ENCODE measurements at places on chromosomes 16 and 17.

DNA sequence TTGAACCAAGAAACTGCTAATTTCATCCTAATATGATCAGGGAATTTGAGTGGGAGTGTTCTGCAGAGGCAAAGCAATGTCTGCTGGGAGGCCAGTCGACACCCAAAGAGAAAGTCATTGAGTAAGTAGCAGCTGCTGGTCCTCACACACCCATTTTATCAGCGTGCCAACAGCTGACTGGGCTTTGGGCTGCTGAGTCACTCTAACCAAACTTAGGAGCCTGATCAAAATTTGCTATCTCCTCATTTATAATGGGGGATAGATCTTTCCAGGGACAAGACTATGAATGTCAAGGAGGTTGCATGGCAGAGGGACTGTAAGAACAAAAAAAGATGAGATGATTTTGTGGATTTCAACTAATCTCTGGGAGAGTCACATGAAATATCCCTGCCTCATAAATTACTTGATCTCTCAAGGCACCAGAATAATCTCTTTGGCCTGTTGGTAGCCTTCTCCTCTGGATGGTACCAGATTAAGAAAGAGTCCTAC, 32.9 kb downstream of the CPSF4L start:
- H3K27me3 ChIP-seq: no peaks in the 10 kb centered on the region
- H3K4me1 ChIP-seq: peaks cover 2% of the 10 kb centered on the region

DNA sequence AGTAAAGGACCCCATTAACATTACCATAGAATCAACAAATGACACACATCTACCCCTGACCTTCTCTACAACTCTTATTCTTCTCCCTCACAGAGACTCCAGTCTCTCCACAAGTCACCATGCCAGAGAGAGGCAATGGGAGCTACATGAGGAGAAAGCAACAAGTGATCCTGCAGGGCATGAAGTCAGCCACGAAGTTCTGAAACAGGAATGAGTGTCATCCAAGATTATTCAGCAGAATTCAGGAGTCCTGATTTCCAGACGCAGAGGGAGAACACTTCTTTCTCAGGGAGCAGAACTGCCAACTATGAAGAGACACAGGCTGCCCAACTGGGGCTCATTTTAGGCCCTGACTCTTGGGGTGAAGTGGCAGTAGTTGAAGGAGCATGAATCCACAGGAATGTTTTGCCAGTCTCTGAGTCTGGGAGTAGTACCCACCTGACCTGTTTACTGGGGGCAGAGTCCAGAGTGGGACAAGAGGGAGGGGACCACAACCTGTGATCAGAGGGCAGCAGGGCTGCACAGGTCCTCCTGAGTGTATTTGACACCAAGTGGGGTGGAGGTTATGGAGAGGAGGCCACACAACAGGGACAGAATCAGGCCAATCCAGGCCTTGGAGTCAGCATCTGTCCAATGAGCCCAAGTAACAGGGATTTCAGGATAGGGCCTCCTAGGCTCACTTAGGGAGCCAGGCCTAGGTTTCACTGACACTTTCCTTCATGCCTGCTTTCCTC, 2.4 kb upstream of the MTMR4 start:
- H3K4me1 ChIP-seq: peaks cover 21% of the 10 kb centered on the region
- H3K36me3 ChIP-seq: peaks cover 6% of the 10 kb centered on the region
- peak overlapping the region; percentile 40 for H3K27ac ChIP-seq
- peak overlapping the region; percentile 74 for H3K4me3 ChIP-seq

DNA sequence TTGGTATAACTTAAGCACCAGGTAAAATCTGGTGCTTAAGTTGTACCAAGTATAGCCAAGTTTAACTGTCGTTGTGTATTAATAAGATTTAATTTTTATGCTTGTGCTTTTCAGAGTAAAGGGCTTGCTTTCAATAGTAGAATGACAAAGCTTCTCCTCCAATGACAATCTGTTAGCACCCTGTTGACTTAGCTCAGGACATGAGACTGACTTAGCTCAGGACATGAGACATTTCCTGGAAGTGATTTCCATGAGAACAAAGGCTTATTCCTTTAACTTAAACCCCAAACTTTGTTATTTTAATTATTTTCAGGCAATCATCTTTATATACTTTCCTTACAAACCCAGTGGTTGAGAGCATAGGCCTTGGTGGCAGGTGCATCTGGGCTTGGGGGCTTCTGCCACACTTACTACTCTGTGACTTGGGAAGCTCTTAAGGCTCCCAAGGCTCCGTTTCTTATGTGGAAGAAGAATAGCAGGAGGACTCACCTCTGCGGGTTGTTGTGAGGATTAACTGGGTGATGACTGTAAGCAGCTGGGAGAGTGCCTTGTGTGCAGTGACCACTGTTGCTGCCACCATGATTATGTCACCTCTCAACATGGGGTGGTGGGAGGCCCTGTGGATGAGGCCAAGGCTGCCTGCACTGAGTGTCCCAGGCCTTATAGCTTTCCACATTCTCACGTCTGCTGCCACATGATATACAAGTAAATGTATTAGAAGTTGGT, 59.4 kb upstream of the CMIP start:
- H3K4me1 ChIP-seq: peaks cover 2% of the 10 kb centered on the region
- no peak overlapping the region for H3K4me3 ChIP-seq
- peaks cover 17% of the 10 kb centered on the region for H3K36me3 ChIP-seq
- no peak overlapping the region for H3K27ac ChIP-seq

GRCh38 chr16:11129378-11129781, 126.6 kb downstream of the SOCS1 start:
- H3K27me3 ChIP-seq: no peaks in the 10 kb centered on the region
- no peak for DNase-seq
- no peak overlapping the region for H3K27ac ChIP-seq
- H3K4me1 ChIP-seq: peaks cover 24% of the 10 kb centered on the region
- H3K36me3 ChIP-seq: peaks cover 6% of the 10 kb centered on the region

DNA sequence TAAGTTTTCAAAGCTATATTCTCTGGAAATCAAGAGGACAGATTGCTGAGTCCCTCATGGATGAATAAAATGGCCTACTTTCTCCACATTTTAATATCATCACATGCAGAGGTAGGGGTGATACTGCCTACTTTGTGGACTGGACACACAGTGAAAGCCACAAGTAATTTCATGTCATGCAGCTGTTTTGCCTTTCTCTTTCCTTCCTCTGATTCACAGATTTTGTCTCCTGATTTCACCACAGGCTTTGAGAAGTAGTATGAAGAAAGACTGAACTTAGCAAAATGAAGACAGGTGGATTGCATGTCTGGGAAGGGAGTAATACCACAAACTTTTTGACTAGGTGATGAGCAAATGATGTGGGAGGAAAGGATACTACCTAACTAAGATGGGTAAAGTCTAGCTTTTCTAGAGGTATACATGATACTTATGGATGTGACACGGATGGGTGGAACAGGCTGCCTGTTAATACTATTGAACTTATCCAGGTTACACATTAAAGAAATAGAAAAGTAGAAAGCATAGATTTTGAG, 478.4 kb upstream of the GOT2 start:
- no peaks in the 10 kb centered on the region for H3K36me3 ChIP-seq
- peaks cover 2% of the 10 kb centered on the region for H3K4me1 ChIP-seq
- DNase-seq: no peak
- no peaks in the 10 kb centered on the region for H3K27me3 ChIP-seq
- H3K4me3 ChIP-seq: no peak overlapping the region

- peaks cover 15% of the 10 kb centered on the region for H3K4me1 ChIP-seq
- no peaks in the 10 kb centered on the region for H3K36me3 ChIP-seq
- no peak overlapping the region for H3K27ac ChIP-seq
Measured at GRCh38 chr17:50627782-50628601, 6.7 kb upstream of the ABCC3 start.

- H3K4me1 ChIP-seq: no peaks in the 10 kb centered on the region
- no peak overlapping the region for H3K4me3 ChIP-seq
- H3K27ac ChIP-seq: no peak overlapping the region
- DNase-seq: no peak
Measured at GRCh38 chr17:16448490-16448889, 33.1 kb downstream of the TRPV2 start.

- H3K27me3 ChIP-seq: no peaks in the 10 kb centered on the region
- H3K27ac ChIP-seq: no peak overlapping the region
- H3K4me1 ChIP-seq: peaks cover 18% of the 10 kb centered on the region
- H3K4me3 ChIP-seq: no peak overlapping the region
- no peak for DNase-seq
Measured at GRCh38 chr16:13438064-13438463, 481.9 kb upstream of the ERCC4 start.

DNA sequence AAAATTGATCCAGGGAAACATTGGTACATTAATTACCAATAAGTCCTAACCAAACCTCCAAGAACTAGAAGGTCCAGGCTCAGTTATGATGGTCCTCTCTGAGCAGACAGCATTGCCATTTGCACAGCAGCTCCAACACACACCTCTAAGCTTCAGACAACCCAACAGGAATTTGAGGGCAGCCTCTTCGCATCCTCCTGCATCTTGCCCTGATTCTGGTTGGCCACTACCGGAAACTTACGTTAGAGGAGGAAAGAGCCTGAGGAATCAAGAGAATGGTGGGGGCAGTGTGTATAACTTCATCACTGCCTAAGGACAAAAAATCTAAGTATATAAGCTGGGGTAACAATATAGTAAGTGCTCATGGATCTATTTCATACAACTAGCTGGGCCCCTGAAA, 15.7 kb downstream of the FAM117A start:
- no peak overlapping the region for H3K4me3 ChIP-seq
- H3K27ac ChIP-seq: no peak overlapping the region
- DNase-seq: no peak
- no peaks in the 10 kb centered on the region for H3K4me1 ChIP-seq
- no peaks in the 10 kb centered on the region for H3K36me3 ChIP-seq
- H3K27me3 ChIP-seq: no peaks in the 10 kb centered on the region

DNA sequence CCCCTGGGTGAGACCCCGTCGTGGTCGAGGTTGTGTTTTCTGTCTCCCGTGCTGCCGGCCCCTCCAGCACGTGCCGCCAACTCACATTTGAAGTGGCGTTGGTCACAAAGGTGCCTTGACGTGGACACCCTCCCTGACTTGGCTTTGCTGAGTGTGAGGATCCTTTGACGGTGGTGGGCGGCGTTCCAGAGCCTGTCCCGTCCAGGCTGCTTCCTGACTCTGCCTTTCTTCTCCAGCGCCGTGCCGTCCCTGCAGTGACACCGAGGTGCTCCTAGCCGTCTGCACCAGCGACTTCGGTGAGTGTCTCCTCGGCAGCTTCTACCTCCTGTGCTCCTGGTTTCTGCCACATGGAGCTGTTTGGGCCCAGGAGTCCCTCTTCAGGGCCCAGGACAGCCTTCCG, 13.5 kb downstream of the METRNL start:
- H3K36me3 ChIP-seq: peaks cover 67% of the 10 kb centered on the region
- peaks cover 43% of the 10 kb centered on the region for H3K4me1 ChIP-seq
- no peak for DNase-seq
- no peak overlapping the region for H3K4me3 ChIP-seq
- no peaks in the 10 kb centered on the region for H3K27me3 ChIP-seq
- no peak overlapping the region for H3K27ac ChIP-seq

GRCh38 chr17:59219992-59220327, 351 bp upstream of the GDPD1 start:
- no peak overlapping the region for H3K27ac ChIP-seq
- H3K4me1 ChIP-seq: peaks cover 5% of the 10 kb centered on the region
- peaks cover 3% of the 10 kb centered on the region for H3K36me3 ChIP-seq
- no peaks in the 10 kb centered on the region for H3K27me3 ChIP-seq
- no peak for DNase-seq

DNA sequence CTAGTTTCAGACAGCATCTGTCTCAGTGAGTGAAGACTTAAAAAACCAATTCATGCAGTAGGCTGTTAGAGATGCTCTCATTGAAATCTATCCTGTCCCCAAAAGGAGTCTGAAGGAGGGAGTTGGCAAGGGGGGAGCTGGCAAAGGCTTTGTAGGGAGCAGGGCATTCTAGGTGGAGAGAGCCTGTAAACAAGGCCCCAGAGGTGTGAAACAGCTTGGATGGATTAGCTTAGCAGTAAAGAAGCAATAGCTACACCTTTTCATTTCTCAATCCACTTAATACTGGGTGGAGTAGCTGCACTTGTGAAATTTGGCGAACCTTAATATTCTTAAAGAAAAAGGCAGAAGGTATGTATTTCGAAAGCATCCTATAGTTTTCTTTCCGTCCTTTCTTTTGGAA, 61.8 kb downstream of the KSR1 start:
- H3K27ac ChIP-seq: no peak overlapping the region
- H3K4me3 ChIP-seq: no peak overlapping the region
- peaks cover 3% of the 10 kb centered on the region for H3K4me1 ChIP-seq
- H3K27me3 ChIP-seq: no peaks in the 10 kb centered on the region

- H3K27ac ChIP-seq: peak overlapping the region; percentile 31
- peak overlapping the region; percentile 72 for H3K4me3 ChIP-seq
- H3K27me3 ChIP-seq: no peaks in the 10 kb centered on the region
- no peak for DNase-seq
Measured at GRCh38 chr17:50533185-50533584, 650 bp downstream of the EPN3 start.

DNA sequence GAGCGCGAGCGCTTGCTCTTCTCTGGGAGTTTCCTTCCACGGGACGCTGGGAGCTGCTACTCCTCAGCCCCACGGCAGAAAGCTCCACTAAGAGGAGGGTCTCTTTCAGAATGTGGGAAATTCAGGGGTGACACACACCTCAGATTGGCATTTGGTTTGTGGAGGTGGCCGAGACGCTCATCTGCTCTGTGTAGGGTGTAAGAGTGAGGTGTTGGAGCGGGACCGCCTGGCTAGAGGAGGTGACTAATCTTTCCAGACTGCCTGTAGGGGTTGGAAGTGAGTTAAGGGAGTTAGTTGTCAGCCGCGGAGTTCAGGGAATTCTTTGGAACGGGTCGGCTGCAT, 735 bp downstream of the PSMD11 start:
- H3K4me3 ChIP-seq: peak overlapping the region; percentile 87
- H3K4me1 ChIP-seq: peaks cover 2% of the 10 kb centered on the region
- no peaks in the 10 kb centered on the region for H3K27me3 ChIP-seq
- H3K36me3 ChIP-seq: peaks cover 16% of the 10 kb centered on the region

DNA sequence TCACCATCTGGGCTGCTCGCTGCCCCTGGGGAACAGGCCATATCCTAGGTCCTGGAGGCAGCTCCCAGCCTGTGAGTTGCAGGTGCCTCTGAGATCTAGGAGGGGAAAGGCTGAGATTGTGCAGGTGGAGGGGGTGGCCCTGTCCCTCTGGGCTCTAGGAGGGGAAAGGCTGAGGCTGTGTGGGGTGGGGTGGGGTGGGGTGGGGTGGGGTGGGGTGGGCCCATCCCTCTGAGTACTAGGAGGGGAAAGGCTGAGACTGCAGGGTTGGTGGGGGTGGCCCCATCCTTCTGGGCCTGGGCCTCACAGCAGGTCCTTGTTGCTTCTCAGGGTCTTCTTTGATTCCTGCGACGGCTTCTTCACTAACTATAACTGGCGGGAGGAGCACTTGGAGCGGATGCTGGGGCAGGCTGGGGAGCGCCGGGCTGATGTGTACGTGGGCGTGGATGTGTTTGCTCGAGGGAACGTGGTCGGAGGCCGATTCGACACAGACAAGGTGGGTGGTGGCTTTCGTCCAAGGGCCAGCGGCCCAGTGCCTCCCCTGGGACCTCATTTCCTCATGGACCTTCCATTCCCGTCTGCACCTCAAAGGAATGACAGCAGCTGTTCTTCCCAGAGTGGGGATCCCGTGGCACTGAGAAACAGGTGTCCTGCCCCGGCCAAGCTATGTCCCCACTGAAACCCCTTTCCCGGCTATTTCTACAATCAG, 7.1 kb downstream of the ENGASE start:
- no peak overlapping the region for H3K4me3 ChIP-seq
- no peak for DNase-seq
- no peak overlapping the region for H3K27ac ChIP-seq
- no peaks in the 10 kb centered on the region for H3K4me1 ChIP-seq
- H3K36me3 ChIP-seq: peaks cover 11% of the 10 kb centered on the region
- no peaks in the 10 kb centered on the region for H3K27me3 ChIP-seq

GRCh38 chr17:79985943-79986391, 49.7 kb downstream of the TBC1D16 start:
- H3K4me1 ChIP-seq: peaks cover 31% of the 10 kb centered on the region
- no peak overlapping the region for H3K27ac ChIP-seq
- H3K36me3 ChIP-seq: no peaks in the 10 kb centered on the region
- H3K27me3 ChIP-seq: no peaks in the 10 kb centered on the region
- no peak overlapping the region for H3K4me3 ChIP-seq
- no peak for DNase-seq

All from trophoblast cell (in vitro differentiated cells and primary cell).